ENCODE measurements at places on chromosomes 6 and 20.

DNA sequence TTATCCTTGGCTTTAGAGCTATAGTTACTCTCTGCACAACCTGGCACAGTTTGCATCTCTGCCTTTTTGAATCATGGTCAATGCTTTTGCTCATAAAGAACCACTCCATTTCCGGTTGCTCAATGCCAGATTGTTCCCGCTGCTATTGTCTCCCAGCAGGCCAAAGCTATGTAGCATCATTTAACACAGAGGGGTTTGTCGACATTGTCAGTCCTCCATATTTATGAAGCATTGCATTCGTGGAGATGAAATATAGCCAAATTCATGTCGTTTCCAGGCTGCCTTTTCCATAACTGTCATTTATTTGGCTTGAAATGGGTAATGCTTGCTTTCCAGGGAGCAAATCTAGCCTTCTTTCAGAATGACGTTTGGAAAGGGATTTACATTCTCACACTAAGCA lies 598.8 kb downstream of the EPHA7 start:
- DNase-seq: no peak

DNA sequence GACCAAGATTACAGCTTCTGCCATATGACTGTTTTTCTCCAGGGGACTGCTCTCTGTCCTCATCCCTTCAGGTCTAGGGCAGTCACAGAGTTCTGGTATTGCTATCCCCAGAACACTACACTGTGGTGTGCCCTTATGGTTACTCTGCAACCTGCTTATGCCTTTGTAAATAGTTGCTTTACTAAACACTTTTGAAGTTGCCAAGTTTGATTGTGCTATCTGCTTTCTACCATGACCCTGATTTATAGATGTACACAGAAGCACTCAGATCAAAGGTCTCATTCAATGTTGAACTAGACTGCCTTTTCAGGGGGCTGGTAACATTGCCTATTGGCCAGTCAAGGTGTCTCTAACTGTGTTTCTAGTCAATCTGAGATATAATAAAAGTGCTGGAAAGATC lies 794.7 kb downstream of the DHX35 start:
- no peak for DNase-seq

DNA sequence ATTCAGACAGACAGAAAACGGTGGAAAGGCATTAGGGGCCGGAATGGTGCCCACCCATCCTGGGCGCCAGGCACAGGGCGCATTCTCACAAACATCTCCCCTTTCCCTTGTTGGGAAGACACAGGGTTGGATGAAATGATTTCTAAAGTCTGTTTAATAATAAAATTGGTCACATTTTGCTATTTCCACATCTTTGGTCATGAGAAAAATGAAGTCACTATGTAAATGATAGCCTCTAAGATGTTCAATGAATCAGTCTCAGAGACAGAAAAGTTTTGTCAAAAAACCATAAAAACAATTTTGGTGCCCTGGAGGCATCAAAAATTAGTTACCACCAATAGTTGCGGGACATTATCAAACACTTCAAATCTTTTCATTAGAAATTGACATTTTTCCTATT lies 40.7 kb downstream of the PRR18 start:
- DNase-seq: no peak

GRCh38 chr6:1495344-1495743 lies 106.0 kb downstream of the FOXF2 start:
- DNase-seq: no peak

All from mucosa of gallbladder (tissue), 1 donor.